NCI-H1092 treated with DMSO at 0.1 percent for 48 hours (cell line): ENCODE measurements at places on chromosomes 1 and 21.

- no peak for DNase-seq
Measured at GRCh38 chr1:200969726-200970561, 53.6 kb downstream of the KIF21B start.

DNA sequence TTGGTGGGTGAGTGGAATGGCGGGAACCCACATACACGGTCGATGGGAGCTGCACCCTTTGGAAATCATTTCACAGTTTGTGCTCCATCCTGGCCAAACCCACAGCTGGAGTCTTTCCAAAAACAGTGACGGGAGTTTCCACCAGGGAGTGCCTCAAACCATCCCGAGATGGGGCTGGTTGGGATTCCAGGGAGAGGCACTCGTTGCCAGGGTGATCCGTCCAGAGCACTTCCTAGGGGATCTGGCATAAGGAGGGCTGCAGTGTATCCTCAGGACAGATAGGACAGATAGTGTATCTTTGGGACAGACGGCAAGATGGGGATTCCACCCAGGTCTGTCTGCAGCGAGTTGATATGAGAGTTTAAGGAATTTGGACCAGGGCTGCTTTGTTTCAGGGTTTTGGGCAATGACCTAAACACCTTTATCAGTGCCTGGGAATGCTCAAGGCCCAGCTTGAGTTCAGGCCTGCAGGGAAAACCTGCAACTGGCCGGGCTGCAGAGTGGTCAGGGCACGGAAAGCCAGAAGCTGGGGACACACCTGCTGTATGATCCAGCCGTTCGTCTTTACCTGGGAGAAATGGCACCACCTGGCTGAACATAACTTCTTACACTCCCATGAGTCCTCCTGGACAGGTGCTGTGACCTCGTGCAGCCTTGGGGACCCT, 3.4 kb upstream of the POFUT2 start:
- DNase-seq: no peak

DNA sequence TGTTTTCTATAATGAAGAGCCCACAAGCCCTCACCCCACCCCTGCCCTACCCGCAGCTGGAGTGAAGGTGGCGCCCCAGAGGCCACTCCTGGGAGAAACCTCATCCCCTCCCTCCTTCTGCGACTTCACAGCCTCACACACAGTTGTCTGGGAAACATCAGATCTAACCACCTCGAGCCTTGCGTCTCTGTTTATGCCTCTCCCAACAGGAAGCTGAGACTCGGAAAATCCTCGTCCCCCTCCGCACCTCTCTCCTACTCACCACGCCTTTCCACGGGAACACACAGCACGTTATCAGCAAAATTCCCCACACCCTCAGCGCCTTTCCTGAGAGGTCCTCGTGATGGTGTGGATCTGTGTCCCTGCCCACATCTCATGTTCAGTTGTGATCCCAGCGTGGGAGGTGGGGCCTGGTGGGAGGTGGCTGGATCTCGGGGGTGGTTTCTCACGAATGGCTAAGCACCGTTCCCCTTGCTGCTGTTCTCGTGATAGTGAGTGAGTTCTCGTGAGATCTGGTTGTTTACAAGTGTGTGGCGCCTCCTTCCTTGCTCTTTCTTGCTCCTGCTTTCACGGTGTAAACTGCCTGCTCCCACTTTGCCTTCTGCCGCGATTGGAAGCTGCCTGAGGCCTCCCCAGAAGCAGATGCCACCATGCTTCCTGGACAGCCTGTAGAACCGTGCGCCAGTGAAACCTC, 190.6 kb downstream of the KIF26B start:
- DNase-seq: no peak

DNA sequence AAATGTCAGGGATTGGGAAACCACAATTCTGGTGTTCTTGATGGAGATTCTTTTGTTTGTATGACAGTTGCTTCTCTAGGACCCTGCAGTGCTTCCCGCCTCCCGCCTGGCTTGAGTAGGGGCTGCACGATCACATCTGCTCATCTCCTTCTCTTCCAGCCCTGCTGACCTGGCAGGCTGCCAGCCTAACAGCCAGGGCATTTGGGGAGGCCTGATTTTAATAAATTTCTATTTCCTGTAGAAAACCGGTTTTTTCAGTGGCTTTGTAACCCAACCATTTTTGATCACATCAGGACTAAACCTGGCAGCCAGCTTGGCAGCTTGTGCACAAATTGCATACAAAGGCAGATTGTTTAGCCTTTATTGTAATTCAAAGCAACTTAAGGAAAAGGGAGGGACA, 78.9 kb downstream of the UBE2U start:
- peak; percentile 28 for DNase-seq

- DNase-seq: no peak
Measured at GRCh38 chr1:150765296-150765976, at the start of gene CTSS. CTSS (minus strand) TSS chr1:150765778; CDS start chr1:150764763, 1,015 bp downstream.

GRCh38 chr1:2604156-2604843, 17.7 kb downstream of the PRXL2B start:
- DNase-seq: no peak

- DNase-seq: no peak
Measured at GRCh38 chr1:15923241-15923640, 52.7 kb downstream of the ZBTB17 start.

DNA sequence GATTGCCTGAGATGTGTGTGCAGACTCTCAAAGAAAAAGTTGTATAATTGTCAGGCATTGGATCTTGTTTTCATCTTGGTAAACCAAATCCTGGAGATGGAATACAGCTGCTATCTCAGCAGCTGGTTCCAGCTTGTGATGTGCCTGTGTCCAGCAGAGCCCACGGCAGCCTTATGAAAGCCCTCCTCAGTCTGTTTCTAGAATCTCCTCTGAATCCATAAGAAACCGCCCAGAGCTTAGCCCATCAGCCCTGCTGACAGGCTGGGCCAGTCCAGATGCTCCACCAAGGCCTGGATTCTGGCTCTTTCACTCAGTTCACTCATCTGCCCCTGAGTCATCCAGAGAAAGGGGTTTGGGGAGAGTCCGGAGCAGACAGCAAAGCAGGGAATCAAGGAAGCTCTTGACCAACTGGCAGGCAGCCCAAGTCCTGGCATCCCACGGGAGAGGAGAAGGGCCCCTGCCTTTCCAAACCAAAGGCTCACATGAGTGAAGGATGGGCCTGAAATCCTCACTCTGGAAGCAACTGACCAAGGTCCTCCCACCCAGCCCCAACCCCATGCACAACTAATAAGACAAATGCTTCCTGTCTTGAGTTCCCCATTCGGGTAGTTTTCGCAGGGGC, 45.7 kb downstream of the NAV1 start:
- no peak for DNase-seq

DNA sequence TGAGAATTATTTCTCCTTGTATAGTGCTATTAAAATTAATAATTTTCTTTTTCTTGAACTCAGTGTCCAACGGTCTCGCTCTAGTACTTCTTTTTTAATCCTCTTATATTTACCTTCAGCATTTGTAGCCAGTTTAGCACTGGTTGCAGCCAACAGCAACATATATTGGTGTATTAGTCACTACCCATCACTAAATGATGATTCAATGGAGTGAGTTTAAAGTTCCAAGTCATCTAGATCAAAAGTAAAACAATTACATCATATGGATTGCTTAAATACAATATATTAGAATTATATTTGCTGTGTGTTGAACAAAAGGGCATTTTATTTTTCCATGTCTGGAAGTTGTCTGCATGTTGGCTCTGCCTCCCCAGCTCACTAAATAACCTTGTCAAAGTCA, 591.8 kb downstream of the ADGRL2 start:
- DNase-seq: no peak

- DNase-seq: no peak
Measured at GRCh38 chr1:233791721-233792120, 112.8 kb upstream of the SLC35F3 start.

- DNase-seq: peak; percentile 62
Measured at GRCh38 chr1:234500269-234500668, 21.3 kb upstream of the TARBP1 start.

DNA sequence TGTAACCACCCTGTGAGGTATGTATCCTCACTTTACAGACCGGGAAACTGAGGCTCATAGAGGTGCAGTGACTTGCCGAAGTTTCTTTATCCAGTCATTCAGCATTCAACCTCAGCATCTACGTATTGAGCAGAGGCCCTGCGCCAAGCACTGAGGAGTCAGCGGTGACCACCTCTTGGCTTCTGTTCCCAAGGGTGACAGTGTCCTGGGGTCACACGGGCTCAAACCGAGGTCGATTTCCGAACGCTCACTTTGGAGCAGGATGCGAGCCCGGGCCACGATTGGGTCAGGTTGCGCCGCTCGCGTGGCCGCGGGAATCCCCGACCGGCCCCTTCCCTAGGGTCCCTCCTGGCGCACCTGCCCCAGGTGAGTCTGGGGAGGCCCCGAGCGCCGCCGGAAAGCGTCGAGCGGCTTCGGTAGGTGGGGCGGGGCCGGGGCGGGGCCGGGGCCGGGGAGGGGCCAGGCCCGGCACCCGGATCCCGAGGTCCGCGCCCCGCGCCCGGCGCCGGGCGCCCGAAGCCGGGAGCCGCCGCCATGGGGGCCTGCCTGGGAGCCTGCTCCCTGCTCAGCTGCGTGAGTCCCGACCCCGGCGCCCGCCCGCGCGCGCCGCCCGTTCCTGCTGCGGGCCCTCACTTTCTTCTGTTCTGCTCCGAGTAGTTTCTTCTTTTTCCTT, at the start of gene SERINC2:
TSS of gene SERINC2 (plus strand) at position 482 of the 673 bp plus-strand sequence. CDS start at position 535, 53 bp downstream.
- DNase-seq: no peak

DNA sequence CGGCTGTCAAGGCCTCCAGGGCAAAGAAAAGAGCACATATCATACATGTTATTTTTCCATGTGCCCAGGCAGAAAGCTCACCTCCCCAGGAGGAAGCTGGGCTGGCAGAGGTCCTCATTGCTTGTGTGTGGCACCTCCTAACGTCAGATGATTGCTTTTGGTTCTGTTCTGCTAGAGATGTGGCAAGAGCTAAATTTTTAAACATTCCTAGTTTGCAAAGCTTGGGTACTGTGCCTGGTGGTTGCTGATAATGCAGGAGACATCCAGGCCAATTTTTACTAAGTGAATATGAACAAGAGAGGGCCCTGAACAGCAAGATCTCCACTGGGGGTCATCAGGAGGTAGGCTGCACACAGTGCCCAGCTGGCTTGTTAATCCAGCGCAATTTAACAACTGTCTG, 93.9 kb downstream of the TBX19 start:
- DNase-seq: no peak

DNA sequence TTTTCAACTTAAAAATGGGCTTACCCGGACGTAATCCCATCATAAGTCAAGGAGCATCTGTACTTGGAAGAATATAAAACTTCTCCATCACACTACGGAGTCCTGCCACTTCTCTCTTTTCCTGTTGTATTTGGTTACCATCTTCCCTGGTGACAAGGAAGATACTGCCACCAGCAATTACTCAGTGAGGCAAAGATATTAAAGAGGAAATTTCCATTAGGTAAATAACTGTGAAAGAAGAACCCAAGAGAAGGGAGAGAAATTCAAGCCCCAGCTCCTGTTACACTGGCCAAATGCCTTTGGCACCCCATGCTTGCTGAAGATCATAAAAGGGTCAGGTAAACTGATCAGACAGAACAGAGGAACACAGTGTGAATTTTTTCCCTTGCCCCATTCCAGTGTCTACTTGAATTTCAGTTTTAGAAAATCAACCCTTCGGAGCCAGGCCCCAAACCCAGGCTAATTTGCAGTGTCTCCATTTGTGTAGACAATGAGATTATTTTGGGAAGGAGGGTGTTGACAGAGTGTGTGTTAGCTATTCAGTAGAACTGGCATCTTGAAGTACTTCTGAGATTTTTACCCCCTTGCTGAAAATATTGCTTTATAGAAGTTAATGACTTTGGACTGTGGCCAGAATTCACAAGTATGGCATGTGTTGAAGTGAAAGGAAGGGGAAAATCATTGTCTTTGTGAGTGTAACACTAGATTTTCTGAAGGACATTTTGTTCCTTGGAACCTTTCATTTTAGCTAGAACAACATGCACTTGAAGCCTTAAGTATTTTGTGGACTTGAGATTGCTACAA, 167.1 kb downstream of the DHRS3 start:
- DNase-seq: peak; percentile 70

GRCh38 chr1:243748706-243749283, 101.2 kb downstream of the AKT3 start:
- DNase-seq: peak; percentile 95

- peak; percentile 34 for DNase-seq
Measured at GRCh38 chr1:200558866-200559459, 61.6 kb downstream of the KIF14 start.

DNA sequence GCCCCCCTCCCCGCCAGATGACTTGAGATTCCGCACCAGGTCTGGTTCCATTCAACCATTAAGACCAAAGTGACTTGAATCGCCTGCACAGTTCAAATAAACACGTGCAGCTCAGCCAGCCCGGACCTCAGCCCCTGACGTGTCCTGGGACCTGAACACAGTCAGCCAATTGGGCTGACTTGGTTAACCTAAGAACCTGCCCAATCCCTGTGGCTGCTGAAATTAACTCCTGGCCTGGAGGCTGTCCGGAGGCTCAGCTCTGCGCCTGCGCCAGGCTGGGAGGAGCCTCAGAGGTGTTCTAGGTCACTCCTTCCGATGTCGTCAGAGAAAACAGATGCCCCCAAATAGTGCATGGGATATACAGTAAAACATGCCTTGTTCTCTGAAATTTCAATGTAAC, 73.4 kb downstream of the SCCPDH start:
- no peak for DNase-seq

- DNase-seq: no peak
Measured at GRCh38 chr1:192441492-192441891, 124.7 kb downstream of the RGS21 start.

DNA sequence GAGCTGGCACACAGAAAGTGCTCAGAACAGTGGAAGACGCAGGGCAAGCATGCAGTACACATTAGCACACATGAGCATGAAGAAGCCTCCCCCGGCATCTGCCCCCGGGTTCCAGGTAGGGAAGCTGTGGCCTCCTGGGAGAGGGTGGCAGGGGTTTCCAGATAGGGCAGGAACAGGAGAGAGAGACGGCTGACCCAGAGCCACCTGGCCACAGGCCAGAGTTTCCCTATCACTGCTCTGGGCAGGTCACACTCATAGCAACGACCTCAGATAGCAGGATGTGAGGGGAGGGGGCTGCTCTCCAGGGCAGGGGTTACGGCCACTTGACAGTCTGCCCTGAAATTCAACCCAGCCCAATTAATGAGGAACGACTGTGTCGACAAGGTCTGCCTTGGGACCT, 36.6 kb downstream of the GLIS1 start:
- no peak for DNase-seq

- DNase-seq: peak; percentile 67
Measured at GRCh38 chr1:91166106-91166712, 144.4 kb upstream of the ZNF644 start.

DNA sequence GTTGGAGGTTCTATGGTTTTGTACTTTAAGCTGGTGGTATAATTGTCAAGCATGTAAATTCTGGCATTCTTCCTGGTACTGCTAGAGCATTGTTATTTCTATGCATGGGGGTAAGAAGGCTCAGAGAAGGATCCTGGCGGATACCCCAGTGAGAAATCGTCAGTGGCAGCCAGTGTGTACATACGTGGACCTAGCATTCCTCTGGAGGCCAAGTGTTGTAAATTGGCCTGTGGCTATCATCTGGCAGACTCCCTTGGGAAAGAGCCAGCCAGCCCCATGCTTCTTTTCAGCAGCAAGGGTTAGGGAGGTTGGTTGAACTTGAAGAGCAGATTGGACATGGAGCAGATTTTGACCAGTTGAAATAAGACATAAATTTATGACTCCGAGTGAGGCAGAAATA, 5.2 kb upstream of the AGO3 start:
- DNase-seq: no peak

- no peak for DNase-seq
Measured at GRCh38 chr1:12406211-12407021, 176.6 kb downstream of the VPS13D start.
